HepG2 (cell line): ENCODE measurements at places on chromosomes 3 and 15. TPM values are rescaled to one million over a fixed set of nuclear protein-coding genes. Genes with fewer than 3 reads are reported as not detected.

NR1I2 gene
- total RNA-seq: 10.9 and 13.4 TPM in 2 replicates

CLRN1 gene
- not detected in 2 replicates for total RNA-seq

TPRG1 gene
- total RNA-seq: not detected in 2 replicates

CPNE9 gene
- not detected in 2 replicates for total RNA-seq

SLC28A1 gene
- total RNA-seq: 0.31 and 0.39 TPM in 2 replicates

GUCA1C gene
- not detected in 2 replicates for total RNA-seq

VWA5B2 gene
- 0.04 TPM in 1 of 2 replicates, not detected in the other for total RNA-seq

SCAMP5 gene
- 31.1 and 34.3 TPM in 2 replicates for total RNA-seq

SGO1 gene
- total RNA-seq: 16.1 and 23.8 TPM in 2 replicates

NXPE3 gene
- total RNA-seq: 4.7 and 5.3 TPM in 2 replicates

DENND6A gene
- total RNA-seq: 9.4 and 12.8 TPM in 2 replicates

IL5RA gene
- total RNA-seq: not detected in 2 replicates

B3GNT5 gene
- not detected in 2 replicates for total RNA-seq

SOX2 gene
- total RNA-seq: not detected in 2 replicates

THSD4 gene
- total RNA-seq: 0.07 TPM in 2 replicates

FSIP1 gene
- total RNA-seq: 0.11 and 0.18 TPM in 2 replicates

TMEM207 gene
- not detected in 2 replicates for total RNA-seq

TM4SF4 gene
- total RNA-seq: 0.77 and 0.95 TPM in 2 replicates

MTHFS gene
- total RNA-seq: 37.0 and 52.4 TPM in 2 replicates
